HFF-Myc (cell line): ENCODE measurements at places on chromosomes 5 and 9.

DNA sequence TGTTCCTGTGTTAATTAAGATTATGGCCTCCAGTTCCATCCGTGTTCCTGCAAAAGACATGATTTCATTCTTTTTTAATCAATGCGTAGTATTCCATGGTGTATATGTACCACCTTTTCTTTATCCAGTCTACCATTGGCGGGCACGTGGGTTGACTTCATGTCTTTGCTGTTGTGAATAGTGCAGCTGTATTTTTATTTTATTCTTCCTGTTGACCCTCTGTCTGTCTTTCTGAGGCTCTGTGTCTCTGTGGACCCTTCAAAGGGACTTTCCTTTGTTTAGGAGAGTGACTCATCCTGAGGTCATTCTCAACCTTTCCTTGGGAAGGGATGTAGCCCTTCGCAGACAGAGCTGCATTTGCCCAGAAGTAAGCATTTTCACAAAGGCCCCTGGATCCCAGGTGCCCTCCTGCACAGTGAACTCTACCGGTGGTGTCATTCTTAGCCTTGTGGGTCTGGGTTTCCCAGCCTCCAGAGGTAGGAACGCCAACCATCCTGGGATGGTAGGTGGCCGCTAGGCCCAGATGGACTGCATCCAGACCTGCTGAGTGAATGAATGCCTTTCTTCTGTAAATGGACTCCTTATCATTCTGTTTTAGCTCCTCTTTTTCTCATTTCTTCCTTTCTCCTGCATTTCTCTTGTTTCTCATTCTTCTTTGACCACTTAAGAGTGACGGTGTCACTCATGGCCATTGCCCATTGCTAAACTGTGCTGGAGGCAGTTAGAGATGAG is 22.4 kb downstream of the TRIO start:
- no peak for DNase-seq

GRCh38 chr5:125720348-125720685 is 702.9 kb upstream of the GRAMD2B start:
- DNase-seq, result no peak

GRCh38 chr9:107707915-107708441 is 218.4 kb upstream of the KLF4 start:
- peak; percentile 77 for DNase-seq

DNA sequence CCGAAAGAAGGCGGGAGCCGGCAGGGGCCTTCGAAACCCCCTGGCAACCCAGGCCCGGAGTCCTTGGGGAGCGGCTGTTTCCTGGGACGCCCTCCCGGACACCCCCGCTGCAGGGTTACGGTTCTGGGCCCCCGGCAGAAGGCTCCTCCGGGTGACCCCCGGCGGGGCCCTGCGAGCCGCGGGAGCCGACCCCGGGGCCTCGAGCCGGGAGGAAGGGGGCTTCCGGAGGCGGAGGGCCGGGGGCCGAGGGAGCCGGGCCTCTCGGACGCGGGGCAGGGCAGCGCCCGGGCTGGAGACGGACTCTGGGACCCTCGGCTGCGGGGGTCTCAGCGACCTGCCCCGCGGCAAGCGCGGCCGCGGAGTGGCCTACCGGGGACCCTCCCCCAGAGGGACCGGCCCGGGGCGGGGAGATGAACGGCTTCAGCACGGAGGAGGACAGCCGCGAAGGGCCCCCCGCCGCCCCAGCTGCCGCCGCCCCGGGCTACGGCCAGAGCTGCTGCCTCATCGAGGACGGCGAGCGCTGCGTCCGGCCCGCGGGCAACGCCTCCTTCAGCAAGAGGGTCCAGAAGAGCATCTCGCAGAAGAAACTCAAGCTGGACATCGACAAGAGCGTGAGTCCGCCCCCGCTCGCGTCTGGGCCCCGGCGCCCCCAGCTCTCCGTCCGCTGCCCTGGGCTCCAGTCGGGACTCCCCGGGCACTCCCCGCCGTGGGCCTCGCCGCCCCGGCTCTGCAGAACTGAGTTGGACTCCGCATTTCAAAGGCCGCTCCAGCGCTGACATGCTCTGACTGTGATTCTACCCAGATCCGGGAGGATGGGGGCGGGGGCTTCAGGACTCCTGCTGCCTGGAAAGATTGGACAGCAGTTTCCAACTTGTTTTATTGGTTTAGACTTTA is 645 bp downstream of the SAP30L start:
- no peak for DNase-seq

GRCh38 chr9:94967482-94967881 is 241.0 kb downstream of the AOPEP start:
- DNase-seq, result no peak

DNA sequence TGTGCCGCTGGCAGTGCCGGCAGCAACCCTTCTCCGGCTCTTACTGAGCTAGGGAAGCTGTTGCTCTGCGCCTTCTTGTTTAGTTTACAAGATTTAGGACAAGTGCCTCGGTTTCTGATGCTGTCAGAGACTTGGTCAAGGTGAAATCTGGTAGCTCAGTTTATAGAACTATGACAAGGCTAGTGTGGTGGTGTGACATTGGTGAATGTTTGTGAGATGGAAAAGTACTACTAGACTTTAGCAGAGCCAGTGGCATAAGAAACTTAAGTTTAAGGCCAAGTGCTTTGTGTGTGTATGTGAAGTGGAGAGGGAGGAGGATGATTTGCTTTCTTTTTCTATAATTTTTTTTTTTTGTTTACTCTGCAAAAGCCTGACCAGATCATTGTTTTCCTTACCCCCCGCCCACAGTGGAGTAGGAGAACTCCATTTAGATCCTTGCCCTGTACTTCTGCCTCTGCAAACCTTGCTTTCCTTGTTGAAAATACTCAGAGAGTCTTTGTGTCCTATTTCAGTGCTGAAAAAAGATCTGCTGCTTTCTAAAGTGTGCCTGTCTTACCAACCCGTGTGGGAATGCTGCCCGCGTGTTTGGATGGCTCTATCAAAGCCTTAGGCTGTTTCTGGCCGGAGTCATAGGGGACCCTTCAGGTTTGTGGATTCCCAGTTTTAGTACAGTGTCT is 75.9 kb downstream of the TRIO start:
- DNase-seq, result no peak

- DNase-seq, result no peak
Observed at GRCh38 chr5:116084287-116084691, 536 bp upstream of the COMMD10 start.

DNA sequence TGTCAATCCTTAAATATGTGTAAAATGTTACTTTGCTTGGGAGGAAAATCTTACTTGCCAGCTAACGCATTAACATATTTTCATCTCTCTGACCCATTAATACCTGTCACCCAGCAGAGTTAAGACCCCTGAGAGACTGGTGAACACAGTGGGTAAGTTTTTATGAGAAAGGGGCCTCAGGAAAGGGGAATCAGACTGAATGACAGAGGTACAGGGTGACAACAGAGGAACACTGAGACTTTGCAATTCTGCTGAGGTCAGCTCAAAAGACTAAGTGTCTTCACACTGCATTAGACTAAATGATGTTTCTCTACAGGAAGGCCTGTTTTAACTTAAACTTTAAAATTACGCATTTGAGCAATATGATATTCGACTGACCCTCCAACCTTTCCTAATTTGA is 223.8 kb downstream of the EFNA5 start:
- DNase-seq, result no peak

DNA sequence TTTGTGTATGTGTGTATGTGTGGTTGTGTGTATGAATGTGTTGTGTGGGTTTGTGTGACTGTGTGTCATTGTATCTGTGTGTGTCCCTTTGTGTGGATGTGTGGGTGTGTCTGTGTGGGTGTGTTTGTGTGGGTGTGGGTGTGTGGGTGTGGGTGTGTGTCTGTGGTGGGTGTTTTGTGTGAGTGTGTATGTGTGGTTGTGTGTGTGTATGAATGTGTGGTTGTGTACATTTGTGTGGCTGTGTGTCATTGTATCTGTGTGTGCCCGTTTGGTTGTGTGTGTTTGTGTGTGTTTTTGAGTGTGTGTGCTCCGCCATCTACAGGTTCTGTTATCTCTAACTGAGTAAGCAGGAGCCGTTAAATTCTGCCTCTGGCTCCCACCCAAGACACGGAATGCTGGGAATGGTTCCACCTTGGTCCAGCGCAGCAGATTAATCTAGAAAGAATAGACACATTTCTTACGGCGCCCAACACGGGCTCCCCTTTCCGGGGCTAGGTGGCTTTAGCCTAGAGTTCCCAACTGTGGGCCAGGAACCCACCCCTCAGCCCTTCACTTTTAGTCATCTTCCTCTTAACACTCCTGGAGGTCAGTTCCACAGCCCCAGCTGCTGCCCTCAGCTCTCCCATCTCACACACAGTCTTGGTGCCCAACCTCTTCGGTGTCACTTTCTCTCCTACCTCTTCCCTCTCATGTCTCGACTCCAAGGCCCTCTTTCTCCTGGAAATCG is 197.1 kb downstream of the TTLL11 start:
- no peak for DNase-seq

- DNase-seq, result no peak
Observed at GRCh38 chr5:155850370-155850769, 476.6 kb upstream of the SGCD start.

DNA sequence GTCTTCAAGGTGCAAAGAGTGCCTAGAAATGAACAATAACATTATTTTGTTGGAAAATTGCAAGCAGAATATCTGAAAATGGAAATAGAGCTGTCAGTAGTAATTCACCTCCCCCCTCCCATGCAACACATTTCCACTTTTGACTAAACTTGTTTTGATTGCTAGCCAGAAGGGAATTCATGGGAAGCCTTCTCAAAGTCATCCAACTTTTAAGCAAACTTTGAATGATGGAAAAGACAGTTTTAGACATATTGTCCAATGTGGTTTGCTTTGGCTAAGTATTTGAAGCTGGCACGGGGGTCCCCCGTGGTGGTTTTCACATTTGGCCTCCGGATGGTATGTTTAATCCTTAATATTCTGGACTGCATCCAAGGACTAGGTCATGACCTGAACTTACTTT is 7.5 kb downstream of the NR2F1 start:
- no peak for DNase-seq

- no peak for DNase-seq
Observed at GRCh38 chr5:664994-665360, 28.2 kb downstream of the TPPP start.

- DNase-seq, result no peak
Observed at GRCh38 chr5:149063017-149063687, at the start of gene SH3TC2. SH3TC2 (minus strand) TSS chr5:149063062; CDS start chr5:149063022, 40 bp downstream.

- DNase-seq, result no peak
Observed at GRCh38 chr9:98280574-98280973, 25.1 kb upstream of the TBC1D2 start.

DNA sequence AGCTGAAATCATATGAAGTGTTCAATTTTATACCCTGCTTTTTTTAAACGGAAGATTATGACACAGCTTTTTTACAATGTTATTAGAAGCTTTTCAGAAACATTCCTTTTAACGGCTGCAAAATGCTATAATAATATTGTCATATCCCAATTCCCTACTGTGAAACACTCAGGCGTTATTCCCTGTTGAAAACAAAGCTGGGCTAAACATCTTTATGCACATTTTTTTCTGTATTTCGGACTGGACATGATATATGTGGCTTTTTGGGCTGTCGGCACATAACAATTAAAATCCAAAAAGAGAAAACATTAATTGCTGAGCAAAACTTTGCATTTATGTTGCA is 12.0 kb upstream of the CTSL start:
- DNase-seq, result no peak

DNA sequence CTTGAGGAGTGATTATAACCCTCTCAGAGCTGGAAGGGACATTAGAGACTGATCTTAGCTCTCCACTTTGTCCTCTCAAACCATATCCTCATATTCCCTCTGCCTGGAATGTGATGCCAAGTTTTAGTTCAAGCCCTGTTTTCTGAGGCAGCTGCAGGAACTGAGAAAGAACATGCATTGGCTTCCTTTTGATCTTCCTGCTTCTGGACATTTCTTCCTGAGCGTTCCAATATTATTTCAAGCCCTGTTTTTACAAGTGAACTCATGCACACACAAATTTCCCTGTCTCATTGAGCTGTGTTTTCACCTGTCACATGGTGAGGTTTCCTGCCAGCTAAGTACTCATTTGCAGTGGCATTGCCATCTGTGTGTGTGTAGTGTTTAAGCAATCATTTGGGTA is 17.0 kb downstream of the FOCAD start:
- no peak for DNase-seq

- DNase-seq, result peak; percentile 20
Observed at GRCh38 chr5:128826275-128826674, 139.0 kb upstream of the SLC27A6 start.
